Stimulated activated CD8-positive, alpha-beta memory T cell treated with anti-CD3 and anti-CD28 coated beads, Interleukin-12 subunit alpha, Interleukin-12 subunit beta, amount 100 ng/mL, for 1 hour (primary cell): ENCODE measurements at places on chromosomes 7 and 10.

DNA sequence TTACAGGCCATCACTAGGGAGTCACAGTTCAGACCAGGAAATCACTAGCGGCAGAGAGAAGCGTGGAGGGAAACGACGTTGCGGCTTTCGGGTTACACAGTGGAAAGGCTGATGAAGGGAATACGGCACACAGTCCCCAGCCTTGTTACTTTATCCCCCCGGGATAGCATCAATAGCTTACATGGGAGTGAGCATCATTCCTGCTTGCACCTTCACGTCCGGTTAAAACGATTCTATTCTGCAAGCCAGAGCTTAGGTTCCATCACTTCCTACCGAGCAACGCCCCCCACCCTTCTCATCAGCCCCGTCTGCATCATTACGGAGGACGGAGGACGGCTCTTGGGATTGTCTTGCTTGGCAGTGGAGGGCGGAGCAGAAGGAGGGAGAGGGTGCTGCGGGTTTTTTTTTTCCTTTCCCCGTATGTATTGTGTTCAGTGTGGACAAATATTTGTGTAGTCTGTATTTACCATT is 124.9 kb downstream of the CLEC2L start:
- DNase-seq, result no peak

DNA sequence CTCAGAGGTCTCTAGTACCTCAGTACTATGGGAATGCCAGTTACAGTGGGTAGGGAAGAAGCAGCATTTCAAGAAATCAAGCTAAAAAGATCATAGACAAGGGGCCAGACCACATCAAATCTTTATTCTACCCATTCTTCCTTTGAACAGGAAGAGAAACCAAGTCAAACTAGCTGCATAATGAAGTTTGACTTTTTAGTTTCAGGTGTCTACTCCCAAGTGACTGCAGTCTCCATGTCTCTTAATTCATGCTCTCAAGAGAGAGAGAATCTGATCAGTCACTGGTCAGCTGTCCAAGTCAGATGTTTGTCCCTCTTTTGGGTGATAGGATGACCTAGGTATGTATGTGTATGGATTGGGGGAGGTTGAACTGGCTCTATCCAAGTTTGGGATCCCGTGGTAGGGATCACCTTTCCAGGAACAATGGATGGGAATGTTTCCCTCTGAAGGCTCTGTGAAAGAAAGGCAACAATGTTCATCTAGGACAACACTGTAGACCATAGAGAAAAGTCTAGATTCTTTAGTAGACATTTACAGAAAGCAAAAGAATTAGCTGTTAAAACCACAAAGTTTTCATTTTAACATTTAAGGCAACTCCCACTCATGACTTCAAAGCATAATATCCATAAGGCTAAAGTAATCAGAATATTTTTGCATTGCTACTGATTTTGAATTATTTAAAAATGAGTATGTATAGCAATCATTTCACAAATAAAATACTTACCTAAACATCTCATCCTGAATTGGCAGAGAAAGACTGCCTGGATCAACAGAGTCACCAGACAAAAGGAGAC is 30.1 kb upstream of the PRTFDC1 start:
- DNase-seq, result no peak

GRCh38 chr7:36752026-36752711 is 27.9 kb upstream of the AOAH start:
- no peak for DNase-seq

GRCh38 chr10:110033701-110034235 is 26.0 kb downstream of the ADD3 start:
- DNase-seq, result no peak

- no peak for DNase-seq
These were observed 64.7 kb downstream of the BICC1 start for GRCh38 chr10:58577437-58577777.

DNA sequence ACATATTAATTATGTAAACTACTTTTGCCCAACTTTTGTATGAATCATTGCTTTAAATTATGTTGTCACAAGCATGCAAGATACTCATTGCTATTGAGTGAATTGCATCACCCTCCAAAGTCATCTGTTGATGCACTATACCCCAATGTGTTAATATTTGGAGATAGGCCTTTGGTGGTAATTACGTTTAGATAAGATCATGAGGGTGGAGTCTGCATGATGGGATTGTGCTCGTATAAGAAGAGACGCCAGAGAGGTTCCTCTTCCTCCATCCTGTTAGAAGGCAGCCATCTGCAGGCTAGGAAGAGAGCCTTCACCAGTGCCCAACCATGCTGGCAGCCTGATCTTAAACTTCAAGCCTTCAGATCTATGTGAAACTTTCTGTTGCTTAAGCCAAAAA is 95.3 kb upstream of the MAGI2 start:
- DNase-seq, result no peak

DNA sequence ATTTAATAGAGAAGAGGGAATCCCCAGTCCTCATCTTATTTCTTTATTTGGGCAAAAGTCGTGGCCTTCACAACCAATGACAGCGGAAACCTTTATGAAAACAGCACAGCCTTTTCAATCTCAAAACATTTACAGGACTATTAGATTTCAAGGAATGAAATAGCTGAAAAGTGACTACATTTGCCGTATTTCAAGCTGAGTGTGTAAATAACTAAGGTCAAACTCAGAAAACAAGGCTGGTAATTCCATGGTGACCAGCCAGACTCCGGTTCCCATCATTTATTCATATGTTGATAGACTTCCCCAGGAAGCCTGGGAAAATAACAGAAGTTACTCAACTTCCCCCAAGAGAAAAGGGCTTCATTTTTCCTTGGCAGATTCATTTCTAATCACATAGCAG is 457.3 kb upstream of the NFE2L3 start:
- DNase-seq, result no peak

DNA sequence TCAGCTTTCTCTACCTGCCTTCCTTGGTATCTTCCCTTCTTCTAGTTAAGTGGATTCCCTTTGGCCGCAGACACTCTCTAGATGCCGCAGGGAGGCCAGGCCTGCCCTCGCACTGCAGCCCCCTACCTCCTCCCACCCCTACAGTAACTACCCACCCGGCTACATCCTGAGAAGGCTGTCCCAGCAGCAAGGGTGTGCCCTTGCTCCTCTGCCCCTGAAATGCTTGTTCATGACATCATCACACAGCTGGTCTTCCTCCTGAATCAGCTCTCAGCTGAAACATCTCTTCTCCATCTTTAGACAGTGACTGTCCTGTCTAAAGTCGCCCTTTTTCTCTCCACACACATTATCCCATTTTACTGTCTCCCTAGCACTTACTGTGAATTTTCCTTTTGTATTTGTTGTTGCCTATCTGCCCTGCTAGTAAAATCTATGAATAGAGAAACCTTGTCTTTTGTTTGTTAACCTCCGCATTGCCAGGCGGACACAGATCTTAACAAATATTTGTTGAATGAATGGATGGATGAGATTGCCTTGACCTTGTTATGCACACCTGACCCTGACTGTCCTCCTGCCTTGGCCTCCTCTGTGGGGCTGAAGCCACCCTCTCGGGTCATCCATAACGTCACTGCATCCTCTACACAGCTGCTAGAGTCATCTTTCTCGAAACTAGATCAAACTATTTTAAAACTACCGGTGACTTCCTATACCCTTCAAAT is 108.9 kb upstream of the GATA3 start:
- no peak for DNase-seq

DNA sequence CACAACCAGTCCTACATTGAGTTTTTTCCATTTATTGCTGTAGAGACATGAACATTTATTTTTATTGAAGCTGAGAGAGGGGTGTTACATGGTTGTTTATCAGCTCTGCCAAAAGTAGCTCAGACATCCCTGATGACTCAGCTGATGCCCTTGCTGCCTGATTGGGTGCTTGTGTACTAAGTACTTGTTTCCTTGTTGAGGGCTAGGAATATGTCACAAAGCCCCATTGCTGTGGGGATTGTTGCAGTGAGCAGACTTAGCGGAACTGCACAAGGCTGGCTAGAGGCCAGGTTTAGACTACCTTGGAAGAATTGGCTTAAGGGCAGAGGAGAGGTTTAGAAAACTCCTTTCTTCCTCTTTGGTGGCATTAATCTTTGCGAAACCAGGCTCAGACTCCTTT is 110.6 kb downstream of the AUTS2 start:
- no peak for DNase-seq

- DNase-seq, result no peak
These were observed 984 bp upstream of the IKZF1 start for GRCh38 chr7:50303335-50304128.

DNA sequence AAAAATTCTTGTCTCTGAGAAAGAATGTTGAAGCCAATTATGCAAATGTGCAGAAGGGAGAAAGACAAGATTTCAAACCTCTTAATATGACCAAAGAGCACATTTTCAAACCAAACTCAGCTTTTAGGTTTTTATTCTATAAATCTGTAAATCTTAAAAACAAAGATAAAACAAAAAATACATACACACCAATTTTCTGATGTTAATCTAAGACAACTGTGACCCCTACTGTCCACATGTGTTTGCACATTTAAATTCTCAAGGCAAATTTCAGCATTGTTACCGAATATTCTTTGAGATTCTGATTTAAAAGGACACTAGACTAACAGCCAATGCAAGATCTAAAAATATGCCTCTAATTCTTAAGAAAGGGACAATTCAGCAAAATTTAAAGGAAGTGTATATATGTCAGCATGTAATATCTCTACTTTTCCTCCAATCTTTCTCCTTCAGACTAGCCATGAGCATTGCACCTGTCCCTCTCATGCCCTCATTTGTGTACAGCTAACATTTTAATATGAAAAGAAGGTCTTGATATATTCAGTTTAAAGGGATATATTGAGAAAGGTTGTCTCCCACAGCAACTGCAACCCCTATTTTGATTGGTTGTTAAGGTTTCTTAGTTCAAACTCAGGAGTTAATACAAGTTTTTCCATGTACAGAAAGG is 417.9 kb downstream of the IPMK start:
- DNase-seq, result no peak

DNA sequence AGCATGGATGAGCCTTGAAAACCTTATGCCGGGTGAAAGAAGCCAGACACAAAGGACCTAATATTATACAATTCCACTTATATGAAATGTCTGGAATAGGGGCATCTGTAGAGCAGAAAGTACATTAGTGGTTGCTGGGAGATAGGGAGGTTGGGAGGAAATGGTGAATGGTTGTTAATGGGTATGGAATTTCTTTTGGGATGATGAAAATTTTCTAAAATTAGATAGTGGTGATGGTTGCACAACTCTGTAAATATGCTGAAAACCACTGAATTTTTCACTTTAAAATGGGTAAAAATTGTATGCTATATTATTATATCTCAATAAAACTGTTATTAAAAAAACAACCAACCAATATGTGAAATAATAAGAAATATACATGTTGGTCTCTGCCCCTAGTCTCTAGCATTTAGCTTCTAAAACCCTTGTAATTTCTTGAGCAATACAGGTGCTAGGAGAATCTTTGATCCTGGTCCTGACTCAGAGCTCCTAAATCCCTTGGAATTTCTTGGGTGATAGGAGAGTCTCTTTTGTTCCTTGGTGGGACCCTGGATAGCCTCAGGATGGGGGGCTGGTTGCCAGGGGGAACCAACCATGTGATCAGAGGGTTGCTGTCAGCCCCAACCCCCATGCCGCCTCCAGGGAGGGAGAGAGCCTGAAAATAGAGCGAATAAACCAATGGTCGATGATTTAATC is 64.0 kb downstream of the TACR2 start:
- DNase-seq, result no peak

DNA sequence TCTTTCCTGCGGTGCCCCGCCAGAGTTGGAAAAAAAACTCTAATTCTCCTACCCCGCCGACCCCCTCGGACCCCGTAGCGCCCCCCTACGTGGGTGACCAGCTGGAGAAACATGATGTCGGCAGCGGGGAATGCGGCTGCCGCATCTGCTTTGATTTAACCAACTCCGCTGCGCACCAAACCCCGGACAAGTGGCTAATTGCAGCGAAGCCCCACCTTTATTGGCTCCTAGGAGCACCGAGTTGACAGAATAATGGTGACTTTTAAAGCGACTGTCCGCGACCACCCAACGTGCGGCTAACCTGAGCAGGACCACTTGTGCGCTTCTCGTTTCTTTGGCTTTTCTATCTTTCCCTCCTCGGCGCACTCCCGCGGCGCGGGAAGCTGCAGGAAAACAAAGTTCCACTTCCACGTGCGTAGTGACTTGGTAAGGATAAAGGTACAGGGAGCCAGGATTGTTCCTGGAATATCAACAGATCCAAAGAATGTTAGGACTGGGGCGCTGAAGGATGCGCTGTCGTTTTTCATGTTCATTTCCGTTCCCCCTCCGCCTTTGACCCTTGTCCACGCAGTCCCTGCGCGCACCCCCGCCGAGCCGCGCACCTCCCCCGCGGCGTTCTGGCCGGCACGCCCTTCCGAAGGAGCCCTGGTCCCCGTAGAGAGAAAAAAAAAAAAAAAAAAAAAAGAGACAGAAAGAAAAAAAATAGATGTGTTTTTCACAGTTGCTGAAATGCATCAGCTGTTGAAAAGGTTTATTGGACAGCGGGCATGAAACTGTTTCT is 1.4 kb downstream of the WNT16 start:
- DNase-seq, result no peak

- DNase-seq, result no peak
These were observed 98.2 kb upstream of the PDGFA start for GRCh38 chr7:617614-618538.

DNA sequence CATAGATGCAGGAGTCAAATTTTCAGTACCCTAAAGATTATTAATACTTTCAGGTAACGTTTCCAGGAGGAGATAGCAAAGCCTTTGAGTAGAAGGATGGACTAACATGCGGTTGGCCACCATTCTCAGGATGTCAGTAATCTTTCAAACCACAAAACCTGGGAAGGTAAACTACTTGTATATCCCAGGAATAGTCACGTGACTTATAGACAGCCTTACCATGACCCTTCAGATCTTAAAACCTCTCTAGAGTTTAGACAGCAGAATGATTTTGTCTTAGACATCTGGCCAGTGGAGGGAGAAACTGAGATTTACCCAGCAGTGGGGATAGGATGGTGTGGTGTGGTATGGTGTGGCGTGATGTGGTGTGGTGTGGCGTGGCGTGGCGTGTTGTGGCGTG is 447.8 kb upstream of the GALNT17 start:
- no peak for DNase-seq

- no peak for DNase-seq
These were observed 296.7 kb downstream of the GFRA1 start for GRCh38 chr10:115976342-115976741.

GRCh38 chr7:45081670-45081974 is 7.1 kb downstream of the NACAD start:
- DNase-seq, result no peak

DNA sequence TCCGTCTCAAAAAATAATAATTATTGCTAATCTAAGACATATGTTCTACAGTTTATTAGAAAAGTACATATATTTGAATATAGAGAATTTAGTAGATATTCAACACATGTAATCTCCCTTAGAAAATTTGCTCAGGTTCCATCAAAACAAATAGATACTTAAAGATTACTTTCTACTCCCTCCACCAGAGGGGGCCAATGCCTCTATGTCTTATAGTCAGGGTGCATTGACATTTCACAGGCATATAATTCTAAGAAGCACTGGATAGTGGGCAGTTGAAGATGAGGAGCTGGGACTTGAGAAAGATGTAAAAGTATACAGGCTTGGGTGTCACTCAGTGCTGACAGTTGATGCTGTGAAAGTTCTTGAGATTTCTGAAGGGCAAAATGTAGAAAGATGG is 301.6 kb upstream of the HPS1 start:
- no peak for DNase-seq

- no peak for DNase-seq
These were observed 5.3 kb upstream of the ACTR3B start for GRCh38 chr7:152754075-152754730.

- DNase-seq, result no peak
These were observed 5.7 kb downstream of the GRID2IP start for GRCh38 chr7:6545398-6546126.

GRCh38 chr10:4310172-4310571 is 515.8 kb upstream of the AKR1E2 start:
- no peak for DNase-seq

- no peak for DNase-seq
These were observed 147.3 kb downstream of the MGMT start for GRCh38 chr10:129614341-129614740.
